Esophagus muscularis mucosa (tissue), 4 donors: ENCODE measurements at places on chromosomes 6 and 20.

GRCh38 chr6:19715167-19715551 is 122.0 kb upstream of the ID4 start:
- no peak for DNase-seq

GRCh38 chr20:64247307-64247618 is 8.3 kb upstream of the PCMTD2 start:
- no peak for DNase-seq

DNA sequence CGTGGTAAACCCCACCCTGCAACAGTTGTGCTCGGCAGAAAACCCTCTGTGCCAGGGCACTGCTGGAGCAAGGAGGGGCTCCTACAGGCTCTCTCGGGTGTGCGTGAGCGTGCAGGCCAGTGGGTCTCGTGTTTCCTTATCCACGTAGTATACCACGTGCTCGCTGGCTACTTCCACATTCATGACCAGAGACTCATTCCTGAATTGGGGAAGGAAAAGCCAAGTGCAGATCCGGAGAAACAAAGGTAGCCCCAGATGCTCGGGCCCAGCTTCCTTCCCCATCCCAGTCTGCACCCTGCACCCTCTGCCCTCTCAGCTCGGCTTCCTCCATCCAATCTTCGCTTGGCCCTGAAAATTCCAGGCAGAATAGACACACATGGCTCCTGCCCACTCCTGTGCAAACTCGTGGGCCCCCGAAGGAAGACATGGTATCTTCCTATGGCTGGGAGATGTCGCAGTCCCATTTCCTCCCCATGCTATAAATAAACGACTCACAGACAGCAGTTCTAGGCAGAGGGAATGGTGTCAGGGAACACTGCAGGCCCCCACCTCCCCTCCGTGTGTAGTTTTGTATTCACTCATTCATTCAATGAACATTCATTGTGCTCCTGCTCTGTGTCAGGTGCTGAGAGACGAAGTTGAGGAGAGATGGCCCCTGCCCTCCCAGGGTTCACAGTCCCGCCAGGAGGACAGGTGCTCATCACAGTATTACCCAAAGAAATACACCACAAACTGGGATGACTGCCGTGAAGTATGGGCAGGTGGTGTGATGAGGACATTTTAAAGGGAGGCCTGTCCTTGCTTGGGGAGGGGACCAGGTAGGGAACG is 29.6 kb downstream of the NPEPL1 start:
- DNase-seq = peak; percentile 91

DNA sequence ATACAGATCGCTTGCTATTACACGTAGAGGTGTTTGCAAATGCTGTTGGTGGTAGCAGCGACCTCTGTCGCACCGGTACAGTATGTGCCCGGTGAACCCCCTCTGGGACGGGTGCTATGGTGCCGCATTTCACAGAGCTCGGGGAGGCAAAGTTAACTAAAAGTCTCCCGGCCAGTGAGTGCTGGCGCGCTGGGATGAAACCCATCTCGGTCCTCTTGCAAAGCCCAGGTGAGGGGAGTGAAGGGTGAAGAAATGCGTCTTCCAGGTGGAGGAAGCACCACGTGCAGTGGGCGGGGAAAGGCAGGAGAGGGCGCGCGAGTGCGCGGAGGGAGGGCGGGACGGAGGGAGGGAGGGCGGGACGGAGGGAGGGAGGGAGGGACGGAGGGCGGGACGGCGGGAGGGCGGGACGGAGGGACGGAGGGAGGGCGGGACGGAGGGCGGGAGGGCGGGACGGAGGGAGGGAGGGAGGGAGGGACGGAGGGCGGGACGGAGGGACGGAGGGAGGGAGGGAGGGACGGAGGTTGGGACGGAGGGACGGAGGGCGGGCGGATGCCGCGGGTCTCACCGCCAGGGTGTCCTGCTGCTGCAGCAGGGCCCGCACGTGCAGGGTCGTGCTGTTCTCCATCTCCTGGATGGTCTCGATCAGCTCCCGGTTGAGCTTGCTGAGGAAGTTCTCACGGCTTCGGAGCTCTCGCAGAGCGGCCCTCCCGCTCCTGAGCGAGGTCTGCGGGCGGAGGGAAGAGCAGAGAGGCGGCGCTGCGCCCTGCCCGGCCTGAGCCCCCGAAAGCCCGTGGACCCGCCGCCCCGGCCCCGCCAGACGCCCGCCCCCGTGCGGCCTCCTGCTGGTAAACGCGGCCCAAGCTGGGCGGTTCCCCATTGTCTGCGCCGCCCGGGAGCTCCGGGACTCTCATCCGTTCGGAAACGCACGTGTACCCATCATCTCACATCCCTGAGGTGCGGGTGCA is 11.7 kb downstream of the C20orf96 start:
- DNase-seq = no peak

GRCh38 chr20:7775072-7775471 is 165.2 kb downstream of the HAO1 start:
- no peak for DNase-seq

GRCh38 chr6:113860181-113860955 is 3.2 kb downstream of the MARCKS start:
- DNase-seq = no peak

DNA sequence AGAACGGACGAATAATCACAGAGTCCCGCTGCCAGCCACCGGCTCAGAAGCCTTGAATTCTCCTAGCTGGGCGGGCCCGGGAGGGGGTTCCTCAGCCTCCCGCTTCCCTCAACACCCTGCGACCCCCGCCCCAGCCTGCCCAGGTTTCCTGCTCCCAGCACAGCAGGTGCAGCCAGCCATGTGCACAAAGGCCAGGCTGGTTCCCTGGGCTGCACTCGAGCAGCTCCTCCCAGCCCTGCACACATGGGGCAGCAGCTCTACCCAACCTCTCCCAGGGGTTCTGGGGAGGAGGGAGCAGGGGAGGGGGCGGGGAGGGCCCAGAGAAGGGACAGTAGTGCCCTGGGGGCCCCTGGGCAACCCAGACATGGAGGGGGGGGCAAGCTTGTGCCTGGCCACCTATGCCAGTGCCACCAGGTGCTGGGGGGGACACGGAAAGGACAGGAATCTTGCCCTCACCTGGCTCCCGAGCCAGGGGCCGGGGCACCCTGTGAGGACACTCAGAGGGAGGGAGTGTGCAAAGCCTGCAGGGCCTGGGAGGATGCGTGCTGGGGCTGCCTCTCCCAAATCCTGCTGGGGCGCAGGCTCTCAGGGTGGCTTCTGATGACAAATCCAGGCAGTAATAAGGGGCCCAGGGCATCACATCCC is 1.2 kb upstream of the NTSR1 start:
- no peak for DNase-seq

- DNase-seq = no peak
Measured at GRCh38 chr6:98957450-98957849, 9.7 kb upstream of the FBXL4 start.

DNA sequence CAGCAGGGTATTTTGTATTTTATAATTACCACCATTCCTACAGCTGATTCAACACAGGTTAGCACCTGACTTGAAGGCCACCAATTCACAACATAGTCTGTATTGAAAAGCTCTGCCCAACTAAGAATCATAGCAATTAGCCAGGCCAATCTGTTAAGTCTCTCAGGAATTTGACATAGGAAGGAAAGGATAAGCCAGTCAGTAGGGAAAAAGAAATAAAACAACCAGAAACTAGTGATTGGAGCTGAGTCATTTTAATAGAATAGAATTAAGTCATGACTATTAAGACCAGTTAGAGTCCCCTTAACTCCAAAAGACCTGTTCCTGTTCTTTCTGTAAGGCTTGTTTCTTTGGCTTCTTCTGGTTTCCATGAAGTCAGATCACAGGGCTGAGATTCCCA is 8.1 kb downstream of the RANBP9 start:
- DNase-seq = no peak

- no peak for DNase-seq
Measured at GRCh38 chr6:154488248-154488593, 22.3 kb downstream of the CNKSR3 start.
